ENCODE measurements at places on chromosomes 1 and 21.

GRCh38 chr1:198498881-198499280 lies 41.6 kb downstream of the ATP6V1G3 start:
- no peak for DNase-seq

DNA sequence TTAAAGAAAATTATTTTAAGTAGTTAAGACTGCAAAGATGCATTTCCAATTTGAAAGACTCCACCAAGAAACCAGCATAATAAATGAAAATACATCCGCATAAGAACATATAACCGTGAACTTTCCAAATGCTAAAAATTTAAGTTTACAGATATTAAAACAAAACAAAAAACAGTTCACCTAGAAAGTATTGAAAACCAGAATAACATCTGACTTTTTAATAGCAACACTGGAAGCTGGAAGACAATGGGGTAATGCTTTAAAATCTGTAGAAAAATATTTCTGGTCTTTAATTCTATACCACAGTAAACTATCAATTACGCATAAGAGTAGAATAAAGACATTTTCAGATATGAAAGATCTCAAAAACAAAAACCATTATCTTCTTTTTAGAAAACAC lies 79.3 kb upstream of the COL24A1 start:
- DNase-seq, result no peak

GRCh38 chr1:76955652-76956051 lies 88.4 kb downstream of the ST6GALNAC5 start:
- DNase-seq, result no peak

- no peak for DNase-seq
Measured at GRCh38 chr1:30655672-30656071, 67.7 kb downstream of the MATN1 start.

DNA sequence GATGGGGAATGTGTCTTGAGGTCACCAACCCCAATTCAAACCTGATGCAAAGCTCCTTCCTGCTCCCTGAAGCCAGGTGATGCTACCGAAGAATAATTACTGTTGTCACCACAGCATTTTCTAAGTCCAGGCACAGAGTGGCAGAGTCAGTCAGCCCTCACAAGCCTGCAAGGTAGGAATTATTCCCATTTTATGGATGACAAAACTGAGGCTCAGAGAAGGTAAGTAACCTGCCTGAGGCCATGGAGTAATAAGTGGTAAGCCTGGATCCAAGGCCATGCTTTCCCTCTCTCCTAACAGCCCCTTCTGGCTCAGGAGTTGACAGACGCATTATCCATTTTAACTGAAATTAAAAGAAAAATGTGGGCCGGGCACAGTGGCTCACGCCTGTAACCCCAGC lies 23.0 kb downstream of the CTNNBIP1 start:
- no peak for DNase-seq

DNA sequence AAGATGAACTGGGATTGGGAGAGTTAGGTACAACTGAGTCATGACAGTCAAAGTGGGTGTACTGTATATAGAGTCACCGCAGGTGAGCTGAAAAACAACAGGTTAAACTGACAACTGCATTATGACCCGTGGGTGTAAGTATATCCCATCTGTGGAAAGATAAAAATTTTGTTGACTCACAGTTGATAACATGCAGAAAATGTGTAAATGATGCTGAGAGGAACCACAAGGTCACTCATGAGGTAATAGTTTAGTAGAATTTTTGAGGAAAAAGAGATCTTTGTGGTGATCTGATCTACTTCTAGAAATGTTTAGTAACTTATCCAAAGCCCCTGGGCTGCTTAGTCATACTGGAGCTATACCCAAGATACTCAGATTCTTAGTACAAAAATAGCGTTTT lies 838 bp downstream of the OR2C3 start:
- no peak for DNase-seq
